Mesangial cell (primary cell): ENCODE measurements at places on chromosomes 16 and 17. TPM values are rescaled to one million over a fixed set of nuclear protein-coding genes. Genes with fewer than 3 reads are reported as not detected.

GNG13 gene
- not detected in 2 replicates for total RNA-seq

VMO1 gene
- 1.1 TPM in 1 of 2 replicates, not detected in the other for total RNA-seq

ZP2 gene
- not detected in 2 replicates for total RNA-seq

RASD1 gene
- 0.33 and 2.9 TPM in 2 replicates for total RNA-seq

C16orf74 gene
- total RNA-seq, result 5.6 and 11.4 TPM in 2 replicates

TOM1L1 gene
- 30.6 and 45.4 TPM in 2 replicates for total RNA-seq

TUBB3 gene
- total RNA-seq, result 488 and 691 TPM in 2 replicates

EIF3CL gene
- 151 and 152 TPM in 2 replicates for total RNA-seq

MYH8 gene
- total RNA-seq, result not detected in 2 replicates

CCL8 gene
- not detected in 2 replicates for total RNA-seq

DOK4 gene
- 32.9 and 48.2 TPM in 2 replicates for total RNA-seq

MAF gene
- total RNA-seq, result 6.8 and 45.8 TPM in 2 replicates

SLC13A2 gene
- not detected in 2 replicates for total RNA-seq

GDPD3 gene
- total RNA-seq, result 0.16 and 0.76 TPM in 2 replicates

HEXIM1 gene
- 9.6 and 14.8 TPM in 2 replicates for total RNA-seq

PROCA1 gene
- total RNA-seq, result 1.0 and 1.6 TPM in 2 replicates

MT3 gene
- total RNA-seq, result not detected in 2 replicates

MT1M gene
- total RNA-seq, result 5.6 and 8.5 TPM in 2 replicates

KCNH4 gene
- total RNA-seq, result not detected in 2 replicates

TBX2 gene
- total RNA-seq, result 2.4 and 5.8 TPM in 2 replicates

KRT20 gene
- under 0.01 TPM in 1 of 2 replicates, not detected in the other for total RNA-seq

FAM171A2 gene
- total RNA-seq, result 11.4 and 17.0 TPM in 2 replicates
